ENCODE measurements at places on chromosomes 7 and 10.
A peak's percentile ranks its signal among the peaks of the same experiment; 100 is the strongest.

DNA sequence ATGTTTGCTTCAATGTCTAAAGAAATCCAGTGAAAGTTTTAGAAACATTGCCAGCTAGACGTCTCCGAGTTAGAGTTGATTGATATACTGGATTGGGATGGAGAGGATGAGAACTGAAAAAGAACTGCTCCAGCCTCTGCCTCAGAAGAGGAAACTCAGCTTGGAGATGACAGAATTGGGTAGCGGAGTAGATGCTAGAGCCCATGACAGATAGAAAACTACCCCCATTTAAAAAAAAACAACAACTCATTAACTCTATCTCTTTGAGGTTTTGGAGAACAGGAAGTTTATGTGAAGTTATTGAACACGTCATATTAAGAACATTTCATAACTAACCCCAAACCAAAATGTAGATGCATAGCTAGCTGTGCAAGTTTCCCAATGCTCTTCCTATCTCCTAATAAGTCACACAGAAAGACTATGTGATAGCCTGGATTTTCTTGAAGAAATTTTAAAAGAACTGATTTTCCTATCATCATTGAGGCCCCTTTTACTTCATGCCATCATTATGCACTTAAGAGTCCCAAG, 28.3 kb upstream of the AFAP1L2 start:
- no peak for DNase-seq

DNA sequence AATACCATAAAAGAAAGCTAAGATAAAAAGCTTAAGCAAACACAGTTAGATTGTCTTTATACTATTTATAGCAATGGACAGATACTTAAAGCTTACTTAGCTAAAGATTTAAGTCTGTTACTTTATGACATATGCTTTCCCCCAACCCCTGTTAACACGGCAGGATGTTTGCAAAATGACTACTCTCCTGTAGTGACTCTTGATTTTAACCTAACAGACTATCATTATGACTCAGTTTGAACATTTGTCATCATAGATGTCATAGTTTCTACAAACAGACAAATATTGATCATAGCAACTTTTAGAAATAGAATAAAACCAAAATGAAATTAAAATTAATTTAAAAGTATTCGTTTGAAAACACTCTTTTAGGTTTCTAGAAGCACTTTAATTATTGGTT, 7.8 kb upstream of the COMMD3 start:
- DNase-seq = no peak

DNA sequence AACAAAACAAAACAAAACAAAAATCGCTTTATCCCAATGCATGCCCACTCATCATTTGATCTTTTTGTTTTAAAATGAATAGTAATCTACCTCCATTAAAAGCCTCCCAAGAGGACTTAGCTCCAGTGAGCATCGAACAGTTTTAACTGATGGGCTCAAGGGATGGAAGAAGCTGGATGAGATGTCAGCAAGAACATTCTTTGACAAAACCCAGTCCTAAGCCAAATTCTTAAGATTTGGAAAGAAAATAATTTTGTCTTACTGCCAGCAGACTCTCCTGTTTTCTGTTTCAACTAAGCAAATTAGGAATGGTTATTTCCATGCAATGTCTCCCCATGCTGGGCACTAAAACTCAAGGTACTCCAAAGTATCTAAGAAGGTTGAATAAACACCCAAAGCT, 127.3 kb downstream of the RNLS start:
- no peak for DNase-seq

DNA sequence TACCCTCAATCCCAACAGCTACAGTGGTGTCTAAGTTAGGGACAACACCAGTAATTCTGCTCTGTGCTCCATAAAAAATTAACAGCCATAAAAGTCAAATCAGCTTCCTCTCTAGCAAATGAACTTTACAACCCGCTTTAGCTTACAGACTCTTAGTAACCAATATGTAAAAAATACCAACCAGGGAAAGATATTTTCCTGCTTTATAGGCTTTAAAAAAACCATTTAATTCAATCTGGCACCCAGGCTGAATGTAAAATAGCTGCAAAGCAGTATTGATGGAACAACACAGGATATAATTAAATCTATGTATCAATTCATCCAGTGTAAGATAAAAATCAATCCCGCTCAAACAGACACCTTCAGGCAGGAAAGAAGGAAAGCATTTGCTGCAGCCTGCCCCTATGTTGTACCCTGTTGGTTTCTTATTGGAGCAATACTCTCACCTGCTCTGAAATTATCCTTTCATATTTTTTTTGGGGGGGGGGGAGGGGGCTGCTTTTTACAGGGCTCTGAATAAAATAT, 98.6 kb downstream of the NXPH1 start:
- DNase-seq = no peak

DNA sequence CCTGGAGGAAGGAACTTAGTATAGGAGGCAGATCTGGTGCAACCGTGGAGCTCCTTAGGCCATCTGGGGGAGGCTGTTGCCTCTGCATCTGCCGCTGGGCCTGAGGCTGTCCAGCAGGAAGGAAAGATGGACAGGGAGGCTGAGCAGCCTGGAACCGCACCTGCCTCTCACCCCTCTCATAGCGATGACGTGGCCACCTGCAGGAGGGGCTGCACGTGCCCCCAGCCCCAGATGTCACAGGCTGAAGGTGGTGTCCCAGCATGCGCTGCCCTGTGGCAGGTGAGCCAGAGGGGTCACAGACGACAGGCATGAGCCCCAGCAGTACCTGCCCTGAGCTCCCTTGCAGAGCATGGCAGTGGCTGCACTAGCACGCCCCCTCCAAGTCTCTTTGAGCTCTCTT, 283.9 kb downstream of the ACTR3B start:
- no peak for DNase-seq

DNA sequence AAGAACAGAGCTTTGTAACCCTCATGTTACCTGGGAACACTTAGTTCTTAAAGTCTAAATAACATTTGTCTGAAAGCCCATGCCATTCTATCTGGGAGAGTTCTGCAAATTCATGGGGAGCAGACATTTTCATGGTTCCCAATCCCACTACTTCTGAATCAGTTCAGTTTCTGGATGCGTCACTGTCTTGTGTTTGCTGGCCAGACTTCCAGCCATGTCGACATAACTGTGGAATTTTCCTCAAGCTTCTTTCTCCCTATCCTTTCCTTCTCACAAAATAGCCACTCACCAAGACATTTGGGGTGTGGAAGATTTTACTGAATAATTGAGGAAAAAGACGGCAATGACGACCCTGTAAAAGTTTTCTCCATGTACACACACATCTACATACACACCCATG, 272.5 kb downstream of the NEBL start:
- DNase-seq = no peak

DNA sequence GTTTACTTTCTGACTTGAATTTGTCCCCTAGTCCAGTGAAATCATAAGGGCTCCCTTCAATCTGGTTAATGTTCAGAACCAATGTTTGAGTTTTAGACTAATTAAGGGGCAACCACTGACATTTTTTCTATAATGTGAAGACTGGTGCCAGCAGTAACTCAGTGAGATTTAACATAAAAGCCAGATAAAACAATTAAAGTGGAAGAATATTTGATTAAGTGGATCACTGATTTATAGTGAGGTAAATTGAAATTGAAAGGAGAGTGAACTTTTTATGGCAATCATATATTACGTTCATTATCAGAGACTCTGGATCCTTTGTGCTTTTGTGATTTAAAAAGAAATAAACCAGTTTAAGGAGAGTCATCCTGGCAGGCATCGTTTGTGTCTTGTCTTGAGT, 246.8 kb downstream of the GATA3 start:
- DNase-seq = no peak

DNA sequence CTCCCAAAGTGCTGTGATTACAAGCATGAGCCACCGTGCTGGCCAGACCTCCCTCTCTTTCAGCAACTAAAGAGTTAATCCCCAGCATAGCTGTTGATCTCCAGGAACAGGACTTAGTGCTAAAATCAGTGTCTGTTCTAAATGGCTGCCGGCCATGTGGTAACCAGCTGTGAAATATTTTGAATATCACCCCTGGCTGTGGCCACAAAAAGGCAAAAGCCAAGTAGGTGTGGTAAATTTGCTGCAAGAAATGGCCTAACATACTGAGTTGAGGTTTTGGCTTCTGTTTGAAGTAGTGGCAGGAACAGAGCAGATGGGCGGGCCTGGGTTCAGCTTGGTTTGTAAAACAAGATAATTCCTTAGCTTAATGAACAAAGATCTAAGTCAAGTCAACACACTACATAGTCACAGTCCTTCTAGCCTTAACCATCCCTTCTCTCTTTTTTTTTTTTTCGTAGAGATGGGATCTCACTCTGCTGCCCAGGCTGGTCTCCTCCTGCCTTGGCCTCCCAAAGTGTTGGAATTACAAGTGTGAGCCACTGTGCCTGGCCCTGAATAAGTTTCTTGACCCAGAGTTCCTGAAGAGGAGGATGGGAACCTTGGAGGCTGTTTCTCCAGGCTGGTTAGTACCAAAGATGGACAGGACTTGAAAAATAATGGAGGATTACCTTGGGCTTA, 22.7 kb upstream of the AGFG2 start:
- DNase-seq = peak; percentile 78

DNA sequence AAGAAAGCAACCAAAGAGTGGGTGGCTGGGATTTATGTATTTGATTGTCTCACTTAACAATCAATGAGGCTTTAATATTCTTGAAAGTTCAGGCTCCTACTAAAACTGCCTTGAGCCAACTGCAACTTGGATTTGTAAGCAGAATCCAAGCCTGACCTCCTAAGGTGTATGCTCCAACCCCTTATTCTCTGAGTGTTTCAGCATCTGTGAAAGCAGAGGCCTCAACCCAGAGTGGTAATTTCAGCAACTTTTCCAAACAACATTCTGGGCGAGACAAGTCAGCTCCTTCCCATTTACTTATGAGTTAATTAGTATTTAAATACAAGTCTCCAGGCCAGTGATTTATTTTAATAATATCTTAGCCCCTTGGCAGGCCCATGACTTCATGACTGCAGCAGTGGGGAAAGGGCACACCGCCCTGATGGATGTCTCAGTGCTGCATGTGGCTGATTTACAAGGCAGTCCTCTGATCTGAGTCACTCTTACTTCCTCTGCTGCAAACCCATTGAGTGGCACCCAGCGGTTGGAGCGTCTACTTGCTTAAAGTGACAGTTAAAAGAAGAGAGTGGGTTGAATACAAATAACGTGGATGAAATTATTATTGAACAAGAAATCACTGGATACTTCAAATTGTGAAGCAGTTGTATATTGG, 209.1 kb downstream of the TRIL start:
- peak; percentile 88 for DNase-seq

GRCh38 chr10:62511656-62512055, 137.5 kb downstream of the ZNF365 start:
- no peak for DNase-seq

DNA sequence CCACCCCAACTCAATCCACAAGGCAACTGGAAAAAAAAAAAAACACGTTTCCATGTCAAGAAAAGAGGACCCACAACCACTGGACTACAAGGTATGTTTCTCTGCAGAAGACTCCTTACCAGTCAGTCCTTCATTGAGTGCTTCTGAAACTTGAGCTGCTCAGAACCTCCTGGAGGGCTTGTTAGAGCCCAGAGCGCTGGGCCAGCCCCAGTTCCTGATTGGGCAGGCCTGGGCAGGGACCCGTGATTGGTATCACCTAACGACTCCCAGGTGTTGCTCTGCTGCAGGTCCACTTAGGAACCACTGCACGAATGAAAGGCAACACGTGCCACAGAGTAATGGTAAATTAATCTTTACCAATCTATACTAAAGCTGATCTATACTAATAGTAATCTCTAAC, 473 bp upstream of the CCDC201 start:
- no peak for DNase-seq

DNA sequence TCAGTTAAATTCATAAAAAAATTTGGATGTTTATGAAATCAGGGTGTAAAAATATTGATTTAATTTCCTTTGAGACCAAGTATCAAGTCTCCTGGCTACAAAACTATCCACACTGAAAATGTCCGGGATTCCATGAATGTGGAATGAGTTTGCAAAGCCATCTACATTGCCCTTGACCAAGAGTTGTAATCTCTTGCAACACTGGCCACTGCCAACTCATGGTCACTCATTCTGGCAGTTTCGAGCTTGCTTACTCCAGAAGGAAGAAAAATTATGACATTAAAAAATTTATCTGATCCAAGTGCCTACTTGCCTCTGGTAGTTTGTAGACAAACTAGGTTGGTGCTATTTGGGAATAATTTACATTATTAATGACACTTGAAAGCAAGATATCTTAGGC, 84.2 kb downstream of the NPY start:
- no peak for DNase-seq

DNA sequence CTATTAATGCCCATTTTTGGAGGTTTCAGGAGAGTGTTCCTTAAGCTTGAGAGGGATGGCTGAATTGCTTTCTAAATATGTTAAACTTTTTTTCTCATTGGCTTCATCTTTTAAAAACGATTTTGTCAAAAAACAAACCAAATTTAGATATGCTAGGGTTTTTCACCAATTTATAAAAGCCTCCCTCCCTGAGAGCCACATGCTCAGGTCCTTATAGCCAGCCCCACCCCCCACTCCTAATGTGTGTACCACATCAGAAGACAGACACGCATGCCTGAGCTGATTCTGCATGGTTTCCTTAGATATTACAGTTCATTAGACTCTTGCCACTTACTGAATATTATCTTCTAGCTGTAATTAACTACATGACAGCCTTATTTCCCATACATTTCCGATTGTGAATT, 2.0 kb downstream of the CUL1 start:
- no peak for DNase-seq

GRCh38 chr7:12444785-12445184, 41.1 kb upstream of the VWDE start:
- DNase-seq = no peak

DNA sequence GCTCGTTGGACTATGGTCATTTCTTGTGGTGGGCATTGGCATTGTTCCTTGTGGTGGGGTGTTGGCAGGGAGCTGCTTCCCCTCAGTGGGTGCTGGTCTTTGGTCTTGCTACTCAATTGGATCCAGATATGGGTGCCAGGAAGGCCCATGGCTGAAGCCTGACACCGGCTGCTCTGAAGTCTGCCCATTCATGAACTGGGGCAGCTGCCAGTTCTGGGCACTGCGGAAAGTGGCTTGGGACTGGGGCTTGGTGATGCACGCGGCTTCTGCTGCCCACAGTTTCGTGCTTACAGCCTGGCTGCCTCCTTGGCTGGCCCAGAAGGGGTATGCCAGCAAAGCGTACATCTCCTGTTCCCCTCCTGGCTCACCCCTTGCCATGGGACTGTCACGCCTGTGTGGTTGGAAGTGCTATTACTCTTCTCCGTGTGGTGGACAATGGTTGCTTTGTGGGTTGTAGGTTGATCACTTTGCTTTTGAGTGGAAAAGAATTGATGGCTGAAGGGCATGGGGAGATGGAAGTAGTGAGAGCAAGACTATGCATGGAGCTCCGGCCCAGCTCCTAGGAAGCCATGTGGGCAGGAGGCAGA, 54.7 kb downstream of the ADAMTS14 start:
- DNase-seq = no peak

GRCh38 chr10:33115738-33116719, 158.0 kb upstream of the ITGB1 start:
- peak; percentile 38 for DNase-seq

- DNase-seq = no peak
Measured at GRCh38 chr7:45595809-45596664, 21.9 kb downstream of the ADCY1 start.

DNA sequence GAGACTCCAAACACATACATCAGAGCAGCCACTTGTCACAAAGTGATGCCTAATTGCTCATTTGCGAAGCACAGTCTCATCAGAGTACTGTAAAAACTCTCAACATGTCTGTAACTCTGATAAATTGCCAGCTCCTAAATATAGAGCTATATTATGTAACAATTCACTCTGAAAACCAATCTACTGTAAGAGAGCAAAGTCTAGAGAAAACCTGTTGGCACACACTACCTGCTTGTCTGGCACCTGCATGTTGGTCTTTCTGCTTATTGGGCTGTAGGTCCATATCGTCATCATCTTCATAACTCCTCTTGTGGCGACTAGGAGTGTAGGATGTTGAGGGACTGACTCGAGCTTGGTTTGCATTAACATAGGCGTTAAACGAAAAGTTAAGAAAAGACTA, 19.8 kb downstream of the MCMBP start:
- DNase-seq = no peak
